GM23248 (cell line): ENCODE measurements at places on chromosomes 7 and 10. TPM values are rescaled to one million over a fixed set of nuclear protein-coding genes. Genes with fewer than 3 reads are reported as not detected.

Gene METTL27
- 3.5 and 5.3 TPM in 2 replicates for total RNA-seq

Gene GNG11
- total RNA-seq: 22.5 and 25.9 TPM in 2 replicates

DNA sequence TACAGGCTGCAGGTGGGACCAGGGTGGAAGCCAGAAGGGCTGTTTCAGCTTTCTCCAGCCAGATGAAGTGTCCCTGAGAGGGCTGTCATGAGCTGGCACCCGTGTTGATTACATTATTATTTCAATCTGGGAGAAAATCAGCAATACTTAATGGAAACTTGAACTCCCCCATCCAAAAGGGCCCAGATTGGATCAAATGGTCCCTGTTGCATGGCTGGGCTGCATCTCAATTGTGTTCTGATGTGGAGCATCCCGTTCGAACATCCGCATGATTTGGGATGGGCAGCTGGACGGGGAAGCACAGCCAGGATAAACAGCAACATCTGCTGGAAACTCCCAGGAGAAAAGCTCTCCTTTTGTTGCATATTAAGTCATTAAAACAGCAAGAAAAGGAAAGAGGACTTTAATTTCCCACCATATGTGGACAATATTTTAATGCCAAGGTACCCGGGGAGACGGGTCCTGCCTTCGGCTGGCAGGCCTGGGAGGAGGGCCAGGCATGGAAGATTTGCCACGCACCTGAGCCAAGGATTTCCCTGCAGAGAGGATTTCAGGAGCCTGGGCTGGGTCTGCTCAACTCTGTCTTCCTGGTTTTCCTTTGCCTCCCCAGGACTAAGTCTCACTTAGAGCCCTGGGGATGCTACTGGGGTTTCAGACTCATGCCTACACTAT, 52.4 kb downstream of the NPTX2 start:
- DNase-seq: no peak

- no peak for DNase-seq
Measured at GRCh38 chr7:95691464-95691863, 80.9 kb upstream of the DYNC1I1 start.

Gene FIS1
- 169 and 193 TPM in 2 replicates for total RNA-seq

DNA sequence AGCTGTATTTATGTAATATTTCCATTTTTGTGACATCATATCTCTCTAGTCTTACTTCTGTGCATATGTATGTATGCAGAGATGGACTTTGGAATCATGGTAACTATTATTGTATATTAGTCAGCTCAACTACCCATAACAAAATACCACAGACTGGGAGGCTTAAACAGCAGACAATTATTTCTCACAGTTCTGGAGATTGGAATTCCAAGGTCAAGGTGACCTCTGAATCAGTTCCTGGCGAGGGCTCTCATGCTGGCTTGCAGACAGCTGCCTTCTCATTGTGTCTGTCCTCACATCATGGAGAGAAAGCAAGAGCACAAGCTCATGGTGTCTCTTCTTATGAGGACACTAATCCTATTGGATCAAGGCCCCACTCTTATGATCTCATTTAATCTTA, 79.1 kb downstream of the RAMP3 start:
- peak; percentile 63 for DNase-seq

- DNase-seq: peak; percentile 39
Measured at GRCh38 chr10:3907514-3907913, 122.5 kb upstream of the KLF6 start.

- DNase-seq: no peak
Measured at GRCh38 chr10:111347386-111348013, 270.7 kb downstream of the ADRA2A start.

GRCh38 chr10:70575874-70576802, 26.4 kb downstream of the PRF1 start:
- DNase-seq: peak; percentile 59

DNA sequence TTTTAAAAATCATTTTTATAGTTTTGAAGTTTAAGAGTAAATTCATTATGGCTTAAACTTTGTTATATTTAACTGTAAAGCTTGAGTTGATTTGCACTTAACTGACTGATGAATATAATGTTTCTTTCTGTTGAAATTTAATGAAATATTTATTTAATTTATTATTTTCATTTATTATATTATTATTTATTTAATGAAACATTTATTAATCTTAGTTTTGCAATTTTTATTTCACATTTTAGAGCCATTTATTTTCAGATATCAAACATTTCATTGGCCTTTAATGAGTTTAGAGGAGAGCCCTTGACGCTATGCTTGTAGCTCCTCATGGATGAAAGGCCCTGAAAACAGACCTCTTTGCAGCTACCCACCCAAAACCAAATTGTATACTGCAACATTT, 570.0 kb downstream of the LRMDA start:
- no peak for DNase-seq

Gene VWA2
- total RNA-seq: not detected in 2 replicates

- peak; percentile 85 for DNase-seq
Measured at GRCh38 chr7:28020302-28020940, 160.2 kb downstream of the JAZF1 start.

Gene SHTN1
- 0.86 and 1.6 TPM in 2 replicates for total RNA-seq

GRCh38 chr7:27096768-27097514, 1.1 kb upstream of the HOXA1 start:
- peak; percentile 80 for DNase-seq

- DNase-seq: peak; percentile 91
Measured at GRCh38 chr7:85773116-85773728, 586.4 kb upstream of the SEMA3D start.

Gene TRIL
- total RNA-seq: 0.32 and 0.38 TPM in 2 replicates

DNA sequence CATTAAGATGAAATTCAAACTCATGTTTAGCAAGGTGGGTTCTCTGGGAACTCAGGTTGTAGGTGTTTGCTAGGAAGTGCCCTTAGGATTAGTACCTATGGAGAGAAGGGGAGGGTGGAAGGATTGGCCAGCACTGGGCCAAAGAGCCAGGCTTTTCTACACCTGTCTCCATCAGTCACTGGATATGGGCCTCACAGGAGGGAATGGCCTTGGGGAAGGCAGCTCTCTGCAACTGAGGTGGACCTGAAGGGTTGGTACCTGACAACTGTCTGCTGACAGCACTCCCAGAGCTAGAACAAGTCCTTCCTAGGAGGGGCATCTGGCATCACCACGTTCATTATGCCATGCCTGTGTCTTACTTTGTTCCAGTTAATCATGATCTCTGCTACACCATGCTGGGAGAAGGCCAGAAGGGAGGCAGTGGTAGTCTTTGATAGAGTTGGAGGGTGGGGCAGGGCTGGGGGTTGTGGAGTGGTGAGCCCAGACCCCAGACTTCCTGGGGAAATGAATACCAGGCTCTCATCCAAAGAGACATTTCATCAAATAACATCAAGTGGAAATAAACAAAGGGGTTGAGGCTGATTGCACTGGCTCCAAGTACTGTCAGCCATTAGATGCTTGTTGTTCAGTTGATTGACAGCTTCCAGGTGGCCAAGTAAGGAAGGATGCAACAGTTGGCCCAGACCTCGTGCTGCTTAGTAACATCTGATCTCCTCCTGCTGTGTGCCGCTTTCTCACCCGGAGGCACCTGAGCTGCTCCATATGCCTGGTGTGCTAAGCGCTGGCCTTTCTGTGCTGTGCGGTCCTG, 70.6 kb upstream of the PIK3CG start:
- DNase-seq: no peak

DNA sequence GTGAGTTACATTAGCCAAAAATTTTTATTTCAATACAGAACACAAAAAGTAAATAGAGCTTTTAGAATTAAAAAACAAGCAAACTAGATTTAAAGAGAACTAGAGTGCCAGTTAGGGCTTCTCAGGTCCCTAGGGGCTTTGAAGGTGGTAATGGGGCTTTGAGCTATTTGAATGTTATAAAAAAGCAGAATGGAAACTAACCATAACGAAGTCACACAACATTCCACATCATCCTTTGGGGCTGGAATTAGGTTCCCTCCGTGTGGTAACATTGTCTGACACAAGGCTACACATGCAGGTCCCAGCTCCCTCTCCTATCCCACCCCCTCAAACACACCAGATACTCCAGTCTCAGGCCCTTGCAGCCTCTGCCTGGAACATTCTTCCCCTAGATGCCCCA, 15.3 kb downstream of the JAZF1 start:
- peak; percentile 32 for DNase-seq
